ENCODE measurements at places on chromosomes 2 and 18.
A peak's percentile ranks its signal among the peaks of the same experiment; 100 is the strongest.

GRCh38 chr2:4047961-4048891 is 344.9 kb downstream of the DCDC2C start:
- DNase-seq = no peak

GRCh38 chr2:202377207-202377761 is 1.2 kb downstream of the BMPR2 start:
- DNase-seq = no peak

- no peak for DNase-seq
Measured at GRCh38 chr2:22822835-22823234, 562.1 kb upstream of the KLHL29 start.

- DNase-seq = no peak
Measured at GRCh38 chr2:54409752-54410151, 46.4 kb upstream of the SPTBN1 start.

GRCh38 chr18:33579349-33580215 is 1.6 kb downstream of the ASXL3 start:
- DNase-seq = no peak

GRCh38 chr2:1833046-1833445 is 88.7 kb upstream of the PXDN start:
- DNase-seq = no peak

- peak; percentile 76 for DNase-seq
Measured at GRCh38 chr2:39436592-39437521, at the start of gene MAP4K3. Gene MAP4K3, minus strand, starts transcription at chr2:39437285. Its CDS starts 298 bp downstream, at chr2:39436987.

DNA sequence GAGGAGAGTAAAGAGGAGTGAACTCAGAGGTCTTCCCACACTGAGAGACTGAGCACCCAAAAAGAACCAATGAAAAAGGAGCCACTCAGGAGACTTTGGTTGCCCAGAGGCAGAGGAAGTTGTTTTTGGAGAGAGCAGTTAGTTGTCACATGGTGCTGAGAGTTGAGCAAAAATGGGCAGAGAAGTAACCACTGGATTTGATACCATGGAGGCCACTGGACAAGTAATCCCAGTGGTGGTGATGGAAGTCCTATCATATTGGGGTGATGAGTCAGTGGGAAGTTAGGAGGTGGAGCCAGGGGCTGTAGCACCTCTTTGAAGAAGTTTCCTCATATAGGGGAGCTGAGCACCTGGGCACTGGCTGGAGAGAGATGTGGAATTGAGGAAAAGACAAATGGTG is 235.8 kb downstream of the TPGS2 start:
- DNase-seq = no peak

- DNase-seq = no peak
Measured at GRCh38 chr2:101766871-101767739, 69.6 kb downstream of the MAP4K4 start.

DNA sequence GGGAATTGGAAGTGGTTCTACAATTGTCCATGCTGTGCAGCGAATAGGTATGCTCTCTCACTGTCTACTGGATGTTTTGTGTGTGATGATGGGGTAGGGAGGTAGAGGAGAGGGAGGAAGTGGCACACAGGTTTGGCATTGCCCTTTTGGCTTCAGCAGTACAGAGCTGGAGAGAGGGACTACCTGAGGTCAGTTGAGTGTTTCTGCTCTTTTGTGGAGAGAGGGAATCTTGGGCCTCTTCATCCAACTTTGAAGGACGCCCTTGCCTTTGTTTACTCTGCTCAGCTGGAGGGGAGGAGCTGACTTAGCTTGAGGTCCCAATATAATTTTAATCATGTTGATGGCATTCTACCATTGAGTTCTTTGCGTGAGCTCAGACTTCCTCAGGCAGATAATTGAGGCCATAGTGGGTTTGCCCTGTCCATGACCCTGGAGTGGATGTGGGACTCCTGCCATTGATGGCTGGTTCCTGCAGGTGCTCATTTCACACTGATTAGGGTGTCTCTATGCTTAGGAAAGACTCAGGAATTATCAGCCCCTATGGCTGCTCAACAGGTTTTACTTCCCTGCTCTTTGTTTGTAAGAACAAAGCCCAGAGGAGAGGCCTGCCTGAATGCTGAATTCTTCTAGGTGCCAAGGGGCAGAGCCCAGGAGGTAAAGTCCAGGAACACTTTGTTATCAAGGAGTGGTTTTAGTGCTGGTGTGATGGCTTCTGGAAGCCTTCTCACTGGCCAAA is 7.2 kb downstream of the RPIA start:
- DNase-seq = no peak

DNA sequence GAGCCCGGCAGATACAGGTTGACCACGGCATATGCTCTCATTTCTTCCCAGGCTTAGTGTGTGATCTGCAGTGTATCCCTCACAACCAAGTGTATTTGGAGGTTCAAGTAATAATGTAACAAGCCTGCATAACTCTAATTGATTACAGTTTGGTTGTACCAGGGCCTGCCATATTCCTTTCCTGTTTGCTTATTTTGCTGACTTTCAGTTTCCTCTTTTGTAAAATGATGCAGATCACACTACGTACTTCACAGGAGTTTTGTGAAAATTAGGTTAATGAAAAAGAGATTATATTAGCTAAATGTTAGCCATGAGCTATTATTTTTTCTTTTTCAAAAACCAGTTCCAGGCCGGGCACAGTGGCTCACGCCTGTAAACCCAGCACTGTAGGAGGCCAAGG is 25.8 kb downstream of the SLC3A1 start:
- DNase-seq = no peak

- no peak for DNase-seq
Measured at GRCh38 chr18:61308004-61308403, 25.2 kb upstream of the CDH20 start.

DNA sequence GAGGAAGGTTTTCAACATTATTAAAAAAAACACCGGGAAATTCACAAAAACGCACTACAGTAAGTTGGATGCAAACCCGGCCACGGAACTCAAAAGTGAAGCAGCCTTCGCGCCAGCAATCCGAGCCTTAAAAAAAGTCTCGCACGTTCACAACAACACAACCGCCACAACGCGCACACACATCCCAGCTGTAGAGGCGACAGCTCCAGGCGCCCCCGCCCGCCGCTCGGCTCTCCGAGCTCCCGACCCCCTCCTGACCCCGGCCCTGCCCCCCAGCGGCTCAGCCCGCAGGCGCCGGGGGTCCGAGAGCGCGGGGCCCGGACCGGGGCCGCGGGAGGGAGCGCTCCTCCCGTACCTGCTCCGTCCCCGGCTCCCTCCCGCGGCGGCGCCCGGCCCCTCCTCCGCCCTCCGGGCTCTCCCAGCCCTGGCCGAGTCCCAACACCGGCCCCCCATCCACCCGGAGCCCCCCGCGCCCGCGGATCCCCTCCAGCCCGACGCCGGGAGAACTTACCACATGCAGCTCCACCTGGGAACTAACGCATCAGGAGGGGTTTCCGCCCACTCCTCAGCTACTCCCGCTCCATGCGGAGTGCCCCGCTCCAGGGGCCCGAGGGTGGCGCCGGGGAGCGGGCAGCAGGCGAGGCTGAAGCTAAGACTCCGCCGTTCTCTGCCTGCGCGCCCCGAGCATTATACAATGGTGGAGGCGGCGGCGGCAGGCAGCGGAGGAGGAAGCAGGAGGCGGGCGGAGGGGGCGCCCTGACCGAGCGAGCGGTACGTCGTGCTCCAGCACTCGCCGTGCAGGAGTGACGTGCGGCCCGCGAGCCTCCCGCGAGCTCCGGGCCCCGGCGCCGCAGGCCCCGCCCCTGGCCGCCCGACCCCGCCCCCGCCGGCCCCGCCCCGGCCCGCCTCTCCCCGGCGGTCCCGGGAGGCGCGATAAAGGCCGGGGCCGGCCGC is at the start of gene SERTAD2:
SERTAD2 (minus strand) TSS at position 805 of the 954 bp plus-strand sequence. CDS start 17,042 bp downstream, outside the sequence.
- DNase-seq = peak; percentile 85

DNA sequence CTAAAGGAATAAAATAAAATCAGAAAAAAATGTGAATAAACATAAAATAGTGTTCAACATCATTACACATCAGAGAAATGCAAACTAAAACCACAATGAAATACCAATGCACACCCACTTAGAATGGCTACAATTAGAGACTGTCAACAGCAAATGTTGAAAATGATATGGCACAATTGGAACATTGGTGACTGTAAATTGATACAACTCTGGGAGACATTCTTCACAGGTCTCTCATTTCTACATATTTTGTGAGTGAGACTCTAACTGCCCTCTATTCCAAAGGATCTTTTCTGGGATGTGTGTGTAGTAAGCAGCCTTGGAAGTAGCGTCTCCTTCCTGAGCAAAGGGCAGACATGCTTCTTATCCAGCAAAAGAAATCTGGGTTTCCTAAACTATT is 323.0 kb downstream of the FBXO15 start:
- DNase-seq = no peak
